ENCODE measurements at places on chromosomes 7 and 10.

GRCh38 chr10:73577788-73578187 lies 13.4 kb downstream of the USP54 start:
- DNase-seq = no peak

DNA sequence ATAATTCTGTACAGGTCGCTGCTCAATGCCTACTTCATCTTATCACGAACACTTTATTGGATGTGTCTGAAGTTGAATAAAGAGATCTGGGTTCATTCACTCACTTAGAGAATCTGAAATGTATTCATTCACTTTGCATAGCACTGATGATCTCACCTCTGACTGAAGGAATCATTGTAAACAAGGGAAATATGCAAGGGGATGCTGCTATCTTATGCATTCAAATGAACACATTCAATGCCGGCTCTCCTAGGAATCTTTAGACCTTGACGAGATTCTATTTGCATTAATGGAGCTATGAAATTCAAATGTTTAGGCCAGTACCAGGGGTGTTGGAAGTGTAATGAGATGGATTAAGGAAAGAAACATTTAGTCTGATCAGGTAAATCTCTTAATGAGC lies 200.6 kb upstream of the COBL start:
- no peak for DNase-seq

GRCh38 chr10:97923057-97923456 lies 73.4 kb downstream of the GOLGA7B start:
- no peak for DNase-seq

GRCh38 chr10:71213127-71213621 lies 804 bp downstream of the UNC5B start:
- peak; percentile 57 for DNase-seq

- DNase-seq = no peak
Observed at GRCh38 chr10:58818900-58819299, 306.2 kb downstream of the BICC1 start.

DNA sequence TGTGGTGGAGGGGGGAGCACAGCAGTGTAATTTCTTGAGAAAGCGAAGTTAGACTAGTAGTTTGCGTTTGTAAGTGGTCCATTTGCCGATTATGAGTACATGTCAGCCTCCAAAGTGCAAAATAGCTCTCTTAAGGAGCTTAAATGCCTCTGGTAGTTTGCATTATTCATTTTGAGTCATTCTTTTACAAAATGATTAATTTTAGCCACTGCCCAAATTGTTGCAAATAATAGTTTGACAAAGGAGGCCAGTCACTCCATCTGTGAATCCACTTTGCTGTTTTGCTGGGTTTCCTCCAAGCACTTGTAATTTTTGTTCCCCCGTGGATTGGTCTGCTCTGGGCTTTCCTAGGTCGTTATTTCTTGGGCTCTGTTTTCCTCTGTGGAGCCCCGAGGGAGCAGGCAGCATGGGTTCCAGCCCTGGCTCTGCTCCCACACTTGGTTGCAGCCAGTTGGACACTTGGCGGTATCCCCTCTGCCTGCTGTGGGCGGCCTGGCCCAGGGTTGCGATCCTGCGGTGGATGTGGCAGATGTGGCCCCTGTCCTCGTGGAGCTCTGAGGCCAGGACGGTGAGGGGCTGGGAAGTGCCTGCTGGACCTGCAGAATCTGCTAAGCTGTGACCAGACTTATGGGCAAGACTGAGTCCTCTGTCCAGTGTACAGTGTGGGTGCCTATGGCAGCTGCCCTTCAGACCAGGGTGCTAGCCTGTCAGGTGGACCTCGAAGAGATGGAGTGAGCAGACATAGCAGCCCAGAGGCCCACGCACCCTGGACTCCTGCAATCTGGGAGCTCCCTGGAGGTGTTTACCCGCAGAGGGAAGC lies 129.1 kb upstream of the BTBD16 start:
- no peak for DNase-seq

GRCh38 chr7:32223071-32223650 lies 153.0 kb upstream of the PDE1C start:
- DNase-seq = no peak

- no peak for DNase-seq
Observed at GRCh38 chr7:41882745-41883420, 180.0 kb upstream of the INHBA start.

- DNase-seq = no peak
Observed at GRCh38 chr7:133977409-133978274, 149.5 kb upstream of the LRGUK start.

GRCh38 chr7:127041689-127042452 lies 210.9 kb downstream of the GRM8 start:
- DNase-seq = no peak

GRCh38 chr10:89278034-89278535 lies 23.8 kb upstream of the IFIT2 start:
- DNase-seq = peak; percentile 84

GRCh38 chr10:55330486-55330885 lies 529.5 kb upstream of the PCDH15 start:
- no peak for DNase-seq

GRCh38 chr10:27500096-27500495 lies 4.0 kb upstream of the RAB18 start:
- DNase-seq = no peak

- DNase-seq = no peak
Observed at GRCh38 chr7:128219636-128220035, 21.4 kb upstream of the LEP start.

- DNase-seq = no peak
Observed at GRCh38 chr7:29424984-29425309, 138.7 kb upstream of the PRR15 start.

DNA sequence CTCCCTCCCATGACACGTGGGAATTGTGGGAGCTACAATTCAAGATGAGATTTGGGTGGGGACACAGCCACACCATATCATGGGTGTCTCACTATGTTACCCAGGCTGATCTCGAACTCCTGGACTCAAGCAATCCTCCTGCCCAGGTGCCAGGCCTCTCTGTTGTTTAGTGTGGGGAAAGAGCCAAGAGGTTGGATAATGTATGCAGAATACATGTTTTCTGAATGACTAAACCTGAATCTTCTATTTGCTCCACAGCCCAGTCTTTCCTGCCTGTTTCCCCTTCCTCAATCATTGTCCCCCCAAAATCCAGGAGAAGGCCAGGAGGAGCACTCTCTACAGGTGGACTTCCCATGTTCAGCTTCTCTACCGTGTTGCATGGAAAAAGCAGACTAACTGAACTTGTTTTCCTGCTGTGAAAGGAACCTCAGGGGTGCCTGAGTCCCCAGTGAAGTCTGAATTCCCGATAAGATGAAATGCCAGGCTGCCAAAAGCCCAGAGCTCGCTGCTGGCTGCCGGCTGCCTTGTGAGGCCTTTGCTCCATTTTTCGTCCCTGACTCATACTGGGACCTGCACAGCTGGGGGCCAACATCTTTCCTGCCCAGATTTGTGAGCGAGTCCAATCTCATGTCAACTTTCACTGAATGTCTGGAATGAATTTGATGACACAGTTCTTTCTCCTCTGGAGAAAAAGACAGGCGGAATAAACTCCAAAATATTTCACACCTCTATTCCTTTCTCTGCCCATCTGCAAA lies 588.0 kb downstream of the CALN1 start:
- peak; percentile 0 for DNase-seq

DNA sequence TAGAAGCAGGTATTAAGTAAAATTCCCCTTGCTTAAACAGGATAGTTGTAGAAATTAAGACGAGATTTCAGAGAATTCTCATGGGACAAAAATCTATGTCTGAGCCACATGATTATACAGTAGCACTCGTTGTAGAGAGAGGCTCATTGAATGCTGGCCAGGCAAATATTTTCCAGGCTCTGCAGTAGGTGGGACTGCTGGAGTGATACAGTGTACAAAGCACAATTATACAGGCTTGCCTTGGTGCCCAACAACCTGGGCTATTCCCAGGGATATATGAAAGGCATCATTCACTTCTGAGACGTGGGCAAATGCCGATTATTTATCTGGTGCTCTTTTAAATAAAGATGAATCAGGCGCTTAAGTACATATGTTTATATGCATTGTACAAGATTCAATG lies 380.6 kb downstream of the PHTF2 start:
- no peak for DNase-seq

DNA sequence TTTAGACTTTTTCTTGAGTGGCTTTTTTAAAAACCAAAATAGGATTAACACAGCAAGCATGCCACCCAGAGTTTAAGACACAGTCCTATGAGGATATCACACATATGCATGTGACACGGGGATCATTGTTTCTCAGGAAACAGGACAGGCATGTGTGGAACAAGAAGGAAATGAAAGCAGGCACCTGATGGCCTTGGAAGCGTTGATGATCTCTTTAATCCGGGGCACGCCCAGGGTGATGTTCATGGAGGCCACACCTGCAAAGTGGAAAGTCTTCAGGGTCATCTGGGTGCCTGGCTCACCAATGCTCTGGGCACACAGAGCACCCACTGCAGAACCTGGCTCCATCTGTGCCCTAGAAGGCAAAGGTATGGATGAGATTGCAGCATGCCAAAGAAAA lies 44.3 kb downstream of the POLR3A start:
- no peak for DNase-seq

- DNase-seq = peak; percentile 39
Observed at GRCh38 chr10:3222068-3222467, 49.5 kb upstream of the PITRM1 start.

DNA sequence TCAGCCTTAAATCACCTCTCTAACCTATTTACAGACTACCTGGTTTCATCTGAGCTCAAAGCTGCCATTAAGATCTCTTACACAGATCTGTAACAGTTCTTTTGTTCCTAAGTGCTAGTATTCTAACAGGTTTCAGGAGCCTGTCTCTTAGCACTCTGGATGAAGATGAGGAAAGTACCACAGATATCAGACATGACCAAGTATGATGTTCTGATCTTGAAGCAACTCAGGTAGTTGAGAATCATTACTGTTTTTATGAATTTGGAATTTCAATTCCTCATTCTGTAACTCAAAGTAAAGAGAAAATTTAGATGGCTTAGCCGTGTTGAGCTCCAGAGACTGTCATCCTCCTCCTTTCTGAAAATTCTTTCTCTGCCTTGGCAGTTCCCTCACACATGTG lies 30.8 kb downstream of the CCDC186 start:
- no peak for DNase-seq

All from AG09309 (cell line).